Stimulated activated CD8-positive, alpha-beta memory T cell treated with anti-CD3 and anti-CD28 coated beads, Interleukin-4, amount 100 ng/mL, for 4 hours (primary cell): ENCODE measurements at places on chromosomes 11 and 22.

DNA sequence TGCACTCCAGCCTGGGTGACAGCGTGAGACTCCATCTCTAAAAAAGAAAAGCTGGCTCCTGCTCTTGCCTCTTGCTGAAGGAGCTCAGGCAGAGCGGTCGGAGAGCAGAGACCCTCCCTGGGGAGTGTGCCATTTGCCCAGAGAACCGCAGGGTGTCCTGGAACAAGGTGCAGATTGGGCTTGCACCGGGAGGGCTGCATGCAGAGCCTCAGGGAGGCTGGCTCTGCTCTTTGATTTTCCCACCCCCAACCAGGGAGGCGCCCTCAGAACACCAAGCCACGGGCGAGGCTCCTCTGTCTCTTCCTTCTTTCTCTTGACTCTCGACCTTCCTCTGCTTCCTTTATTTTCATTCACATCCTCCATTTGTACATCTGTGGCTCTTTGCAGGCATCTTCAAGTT, 889.1 kb downstream of the OPCML start:
- DNase-seq = no peak

DNA sequence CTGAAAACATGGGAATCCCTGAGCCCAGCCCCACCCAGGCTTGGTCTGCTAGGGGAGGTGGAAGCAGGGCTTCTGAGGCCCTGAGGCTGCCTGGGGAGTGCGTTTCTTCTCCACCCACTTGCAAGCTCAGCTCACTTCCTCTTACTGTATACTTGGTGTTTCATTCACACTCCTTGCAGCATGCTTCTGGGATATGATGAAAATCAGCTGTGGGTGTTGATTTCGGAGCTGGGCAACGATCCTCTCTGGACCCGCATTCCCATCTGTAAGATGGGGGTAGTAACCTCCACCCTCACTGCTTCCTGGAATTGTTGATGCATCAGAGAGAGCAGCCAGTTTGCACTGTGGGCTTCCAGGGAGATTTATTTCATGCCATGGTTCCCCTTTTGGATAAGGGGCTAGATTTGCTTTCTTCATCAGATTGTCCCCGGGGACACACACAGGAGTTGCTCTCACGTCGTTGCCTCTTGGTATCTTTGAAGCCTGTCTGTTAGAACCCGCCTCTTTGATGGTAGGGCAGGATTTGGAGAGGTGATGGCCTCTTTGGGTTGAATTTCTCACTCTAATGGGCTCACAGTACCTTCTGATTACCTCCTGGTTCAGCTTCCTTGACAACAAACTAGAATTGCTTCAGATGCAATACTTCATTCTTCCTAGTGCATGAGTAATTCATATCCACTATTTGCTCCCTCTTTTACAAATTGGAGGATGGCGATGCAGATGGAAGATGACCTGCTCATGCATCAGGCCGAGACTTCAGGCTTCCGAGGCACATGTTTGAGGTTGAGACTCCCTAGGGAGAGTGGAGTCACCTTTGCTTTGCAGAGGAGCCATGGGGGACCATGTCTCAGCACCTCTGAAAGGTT, 40.4 kb downstream of the BCR start:
- no peak for DNase-seq

DNA sequence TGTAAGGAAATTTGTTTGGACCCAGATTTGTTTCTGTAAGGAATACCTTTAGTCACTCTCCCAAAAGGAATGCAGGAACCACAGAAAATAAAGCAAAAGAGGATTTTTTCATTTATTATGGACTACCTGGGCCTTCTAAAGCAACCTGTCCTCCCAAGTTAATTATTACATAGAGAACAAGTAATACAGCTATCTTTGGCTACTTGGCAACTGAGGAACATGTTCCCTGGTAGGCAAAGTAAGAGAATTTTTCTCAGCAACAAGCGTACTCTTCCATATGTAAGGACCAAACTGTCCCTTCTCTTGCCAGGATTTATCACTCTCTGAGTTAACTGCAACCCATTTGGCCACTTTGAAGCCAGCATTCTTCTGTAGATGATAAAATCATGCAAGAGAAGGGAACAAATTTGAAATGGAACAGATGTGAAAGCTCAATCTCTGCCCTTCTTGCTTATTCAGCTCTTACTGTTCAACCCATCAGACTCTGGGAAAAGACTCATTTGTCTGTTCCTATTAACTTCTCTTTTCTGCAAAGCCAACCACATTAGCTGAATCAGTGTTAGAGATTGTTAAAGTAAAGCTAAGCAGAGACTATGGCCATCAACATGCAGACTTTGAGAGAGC, 190.2 kb downstream of the SWAP70 start:
- no peak for DNase-seq

DNA sequence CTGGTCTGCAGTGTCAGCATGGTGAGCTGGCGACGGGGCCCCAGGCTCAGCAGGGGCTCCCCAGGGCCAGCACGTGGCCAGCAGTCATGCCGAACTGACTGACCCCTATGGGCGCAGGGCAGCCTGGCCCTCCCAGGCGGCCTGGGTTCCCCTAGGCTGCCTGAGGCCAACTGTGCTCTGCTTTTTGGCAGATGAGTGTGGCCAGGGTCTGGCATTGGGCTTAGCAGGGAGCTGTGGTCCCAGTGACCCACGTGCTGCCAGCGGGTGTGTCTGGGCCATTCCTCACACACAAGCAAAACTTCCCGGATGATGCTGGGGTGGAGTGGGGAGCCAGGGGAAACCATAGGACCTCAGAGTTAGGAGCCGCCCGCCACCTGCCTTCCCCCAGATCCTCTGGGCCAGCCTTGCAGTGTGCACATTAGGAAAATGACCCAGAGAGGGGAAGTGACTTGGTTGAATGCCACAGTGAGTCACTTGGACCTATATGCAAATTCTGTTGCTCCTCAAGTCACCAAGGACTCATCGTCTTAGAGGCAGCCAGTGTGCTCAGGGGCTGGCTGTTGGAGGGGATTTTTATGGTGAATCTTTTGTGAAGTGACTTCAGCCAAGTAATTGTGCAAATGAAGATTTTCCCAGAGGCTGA, 6.5 kb downstream of the ADORA2A start:
- DNase-seq = no peak

DNA sequence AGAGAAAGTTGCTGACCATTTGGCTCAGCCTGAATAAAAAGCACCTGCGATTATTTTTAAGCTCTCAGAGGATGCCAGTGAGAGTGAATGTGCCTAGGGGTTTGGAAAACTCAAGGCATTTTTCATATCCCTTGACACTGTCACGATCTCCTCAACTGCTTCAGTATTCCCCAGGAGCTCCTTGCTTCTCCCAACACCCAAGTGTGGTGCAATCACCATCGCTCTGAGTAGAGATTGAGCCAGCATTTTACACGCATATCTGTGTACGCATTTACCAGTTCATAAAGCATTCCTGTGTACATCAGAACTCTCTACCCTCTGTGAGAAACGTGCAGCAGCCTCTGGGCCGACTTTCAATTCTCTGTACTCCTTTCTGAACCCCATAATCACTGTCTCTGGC, 1.3 kb downstream of the SRRD start:
- no peak for DNase-seq

DNA sequence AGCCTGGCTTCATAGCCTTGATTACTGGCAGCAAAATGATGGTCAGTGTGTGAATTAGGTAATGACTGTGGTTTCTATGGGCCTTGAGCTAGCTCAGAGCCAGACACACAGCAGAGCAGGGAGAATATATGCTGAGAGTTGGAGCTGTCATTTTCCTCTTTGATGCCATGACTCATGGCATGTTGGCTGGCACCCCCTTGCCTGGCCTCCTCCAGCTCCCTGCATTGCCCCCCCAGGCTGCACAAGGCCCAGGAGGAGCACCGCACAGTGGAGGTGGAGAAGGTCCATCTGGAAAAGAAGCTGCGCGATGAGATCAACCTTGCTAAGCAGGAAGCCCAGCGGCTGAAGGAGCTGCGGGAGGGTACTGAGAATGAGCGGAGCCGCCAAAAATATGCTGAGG, 20.3 kb upstream of the RRM1 start:
- DNase-seq = no peak

- DNase-seq = no peak
Observed at GRCh38 chr11:79661373-79661772, 220.5 kb upstream of the TENM4 start.

DNA sequence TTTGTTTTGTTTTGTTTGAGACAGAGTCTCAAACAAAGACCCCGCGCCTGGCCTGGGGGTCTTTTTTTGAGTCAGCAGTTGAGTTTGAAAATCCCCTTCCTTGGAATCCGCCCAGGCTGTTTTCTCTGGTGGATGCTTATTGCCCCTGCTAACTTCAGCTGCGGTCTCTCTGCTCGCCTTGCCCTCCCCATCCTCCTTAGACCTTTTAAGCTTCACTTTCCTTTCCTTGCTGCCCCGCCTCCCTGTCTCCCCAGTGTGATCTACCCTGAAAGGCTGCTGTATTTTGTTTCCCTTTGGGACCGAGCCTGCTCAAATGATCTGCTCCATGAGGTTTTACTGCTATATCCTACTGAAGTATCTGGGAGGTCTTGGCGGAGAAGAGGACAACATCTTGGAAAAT, 2.5 kb downstream of the USP18 start:
- DNase-seq = no peak

DNA sequence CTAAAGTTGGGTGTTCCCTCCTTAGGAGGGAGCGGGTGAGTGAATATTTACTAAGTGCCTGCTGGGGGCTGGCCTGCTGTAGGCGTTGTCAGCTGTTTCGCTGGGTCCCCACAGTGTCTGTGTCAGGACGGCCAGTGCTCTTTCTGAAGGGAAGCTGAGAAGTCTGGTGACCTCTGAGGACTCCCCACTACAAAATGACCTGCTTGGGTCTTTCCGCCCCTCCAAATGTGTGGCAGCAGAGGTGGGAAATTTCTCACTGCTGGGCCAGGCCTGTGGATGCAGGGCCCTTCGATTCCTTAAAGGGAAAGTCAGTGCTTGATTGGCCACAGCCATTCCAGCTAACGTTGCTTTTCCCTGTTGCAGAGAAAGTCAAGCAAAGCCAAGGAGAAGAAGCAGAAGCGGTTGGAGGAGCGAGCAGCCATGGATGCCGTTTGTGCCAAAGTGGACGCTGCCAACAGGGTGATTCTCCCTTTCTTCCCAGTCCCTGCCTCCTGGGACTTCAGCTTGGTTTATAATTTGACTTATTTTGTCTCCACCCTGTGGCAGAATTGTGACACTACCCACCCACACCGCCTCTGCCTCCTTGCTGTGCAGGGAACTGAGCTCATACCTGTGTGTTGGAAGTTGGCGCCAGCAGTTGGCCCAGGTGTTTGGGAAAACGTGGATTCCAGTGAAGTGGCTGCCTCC, 6.8 kb downstream of the NAA40 start:
- no peak for DNase-seq

GRCh38 chr11:111441443-111441842, 62.4 kb upstream of the POU2AF1 start:
- DNase-seq = no peak

DNA sequence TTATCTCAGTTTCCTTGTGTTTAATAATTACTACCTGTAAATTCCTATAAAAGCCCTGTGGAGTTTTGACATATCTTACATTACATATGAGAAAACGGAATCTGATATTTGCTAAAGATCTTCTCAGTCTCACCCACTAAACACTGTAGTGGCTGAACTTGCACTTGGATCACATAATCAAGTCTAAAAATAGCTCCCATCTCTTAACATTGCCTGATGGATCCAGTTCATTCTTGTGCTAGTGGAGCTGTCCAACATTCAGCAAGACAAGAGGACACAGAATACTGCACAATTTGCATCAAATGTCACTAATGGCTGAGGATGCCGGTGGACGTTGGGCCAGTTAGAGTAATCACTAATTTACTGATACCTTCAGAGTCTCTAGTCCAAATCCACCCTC, 569.9 kb upstream of the ANO5 start:
- DNase-seq = no peak

DNA sequence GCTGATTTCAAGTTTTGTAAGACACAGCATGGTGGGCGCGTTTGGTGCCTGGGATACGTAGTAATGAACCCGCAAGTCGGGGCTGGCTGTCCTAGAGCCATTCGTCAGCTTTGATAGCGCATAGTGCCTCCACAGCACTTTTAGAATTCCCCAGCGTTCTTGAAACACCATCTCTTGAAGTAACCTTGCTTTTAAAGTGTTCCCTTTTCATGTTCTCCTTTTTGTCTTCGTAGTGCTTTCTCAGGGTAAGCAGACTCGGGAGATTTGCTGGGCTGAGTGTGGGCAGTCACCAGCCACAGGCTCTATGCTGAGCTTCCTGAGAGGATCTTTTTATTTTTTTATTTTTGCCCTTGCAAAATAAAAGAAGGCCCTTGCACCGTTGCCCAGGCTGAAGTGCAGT, 39.6 kb upstream of the CTTN start:
- DNase-seq = no peak

DNA sequence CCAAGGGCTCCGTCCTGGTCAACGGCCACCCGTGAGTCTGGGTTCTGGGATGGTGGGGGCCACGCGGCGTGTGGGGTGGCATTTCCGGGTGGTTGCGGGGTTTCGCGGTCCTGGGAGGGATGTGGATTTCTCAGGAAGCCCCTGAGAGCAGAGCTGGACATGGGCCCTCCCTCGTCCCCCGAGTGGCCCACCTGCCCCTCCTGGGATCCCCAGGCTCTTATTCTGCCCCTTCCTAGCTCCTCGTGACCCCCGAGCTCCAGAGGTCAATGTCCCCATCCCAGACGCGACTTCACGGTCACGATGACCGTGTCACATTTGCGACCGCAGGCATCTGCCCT, 4.4 kb downstream of the MUC5AC start:
- DNase-seq = no peak

- no peak for DNase-seq
Observed at GRCh38 chr11:106389101-106389500, 311.6 kb downstream of the AASDHPPT start.

DNA sequence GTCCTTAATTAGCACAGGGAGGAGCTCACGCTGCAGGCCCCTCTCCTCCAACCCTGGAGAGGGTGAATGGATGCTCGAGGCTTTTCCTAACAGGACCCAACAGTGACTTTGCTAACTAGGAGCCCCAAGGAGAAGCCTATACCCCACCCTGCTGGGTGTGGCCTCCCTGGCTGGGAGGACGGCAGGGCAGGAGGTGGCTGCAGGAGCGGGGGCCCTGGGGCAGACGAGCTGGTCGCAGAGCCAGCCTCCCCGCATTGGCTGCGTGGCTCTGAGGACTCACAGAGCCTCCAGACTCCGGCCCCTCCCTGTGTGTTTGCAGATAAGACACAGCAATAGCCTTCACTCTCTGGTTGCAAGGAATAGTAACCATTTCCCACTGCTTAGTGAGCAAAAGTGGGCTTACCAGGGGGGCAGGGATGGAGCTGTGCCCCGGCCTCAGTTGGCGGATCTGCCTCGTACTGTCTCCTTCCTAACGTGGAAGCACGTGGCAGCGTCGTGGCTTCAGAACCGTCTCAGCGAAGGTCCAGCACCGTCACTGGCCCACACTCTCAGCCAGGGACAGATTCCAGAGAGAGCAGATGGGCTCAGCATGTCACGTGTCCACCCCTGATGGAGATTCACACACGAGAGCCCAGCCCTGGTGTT, 1087.5 kb downstream of the BRD1 start:
- DNase-seq = no peak

- DNase-seq = no peak
Observed at GRCh38 chr11:113488931-113489351, 13.7 kb upstream of the DRD2 start.

GRCh38 chr11:82927264-82927880, 25.8 kb downstream of the DDIAS start:
- no peak for DNase-seq
